ENCODE measurements at places on chromosomes 6 and 20. TPM values are rescaled to one million over a fixed set of nuclear protein-coding genes. Genes with fewer than 3 reads are reported as not detected.

Gene HLA-DQA1
- not detected for total RNA-seq

Gene GCNT2
- 0.27 TPM for total RNA-seq

Gene BCL2L1
- 69.0 TPM for total RNA-seq

Gene SLC35F1
- not detected for total RNA-seq

Gene GNRH2
- not detected for total RNA-seq

Gene BIRC7
- total RNA-seq: not detected

Gene LHFPL5
- total RNA-seq: not detected

Gene RGS19
- 0.92 TPM for total RNA-seq

DNA sequence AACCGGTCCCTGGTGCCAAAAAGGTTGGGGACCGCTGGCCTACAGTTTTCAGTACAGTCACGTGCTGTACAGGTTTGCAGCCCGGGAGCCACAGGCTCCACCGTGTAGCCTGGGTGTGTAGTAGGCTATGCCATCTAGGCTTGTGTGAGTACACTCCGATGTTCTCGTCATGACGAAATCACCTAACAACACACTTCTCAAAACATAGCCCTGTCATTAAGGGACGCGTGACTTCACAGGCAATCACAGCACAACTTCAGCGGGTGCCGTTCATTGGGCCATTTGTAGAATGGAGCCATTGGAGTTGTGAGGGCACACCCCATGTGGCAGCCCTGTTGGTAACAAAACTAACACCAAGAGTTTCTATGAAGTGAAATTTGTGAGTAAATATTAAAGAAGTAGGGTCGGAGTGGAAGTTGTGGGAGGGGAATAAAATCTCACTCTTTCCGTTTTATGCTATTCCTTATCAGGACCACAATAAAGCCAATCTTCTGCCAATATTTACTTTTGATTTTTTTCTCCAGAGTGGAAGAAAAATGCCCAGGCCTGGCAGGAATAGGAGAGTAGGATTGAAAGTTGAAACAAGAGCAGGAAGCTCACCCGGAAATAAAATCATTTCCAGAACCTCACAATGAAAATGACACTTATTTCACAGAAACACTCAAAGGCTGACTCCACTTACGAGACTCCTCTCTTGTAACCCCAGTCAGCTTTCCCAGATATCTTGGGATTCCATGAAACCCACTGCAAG, 63.7 kb upstream of the PTPN1 start:
- DNase-seq: no peak
- H3K4me1 ChIP-seq: peaks cover 11% of the 10 kb centered on the region
- H3K4me3 ChIP-seq: no peak overlapping the region
- H3K36me3 ChIP-seq: no peaks in the 10 kb centered on the region
- no peak overlapping the region for H3K27ac ChIP-seq

DNA sequence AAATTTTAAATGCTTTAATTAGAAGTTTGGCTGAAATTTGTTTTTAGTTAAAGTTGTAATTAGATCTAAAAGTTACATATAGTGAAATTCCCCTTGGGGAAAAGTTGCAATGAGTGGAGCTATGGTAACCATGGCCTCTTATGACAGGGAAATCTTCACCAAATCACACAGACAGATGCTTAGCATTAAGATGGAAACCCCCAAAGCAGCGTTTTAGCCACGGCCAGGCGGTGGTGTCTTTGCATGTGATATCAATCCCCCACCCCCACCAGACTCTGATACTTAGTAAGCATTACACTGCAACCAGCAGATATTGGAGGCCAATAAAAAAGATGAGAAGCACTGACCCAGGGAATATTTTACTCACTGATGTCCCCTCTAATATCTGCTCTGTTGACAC, 75.7 kb downstream of the REPS1 start:
- peaks cover 5% of the 10 kb centered on the region for H3K36me3 ChIP-seq
- H3K27me3 ChIP-seq: no peaks in the 10 kb centered on the region
- no peak for DNase-seq
- no peaks in the 10 kb centered on the region for H3K4me1 ChIP-seq
- no peak overlapping the region for H3K4me3 ChIP-seq

GRCh38 chr20:54382419-54382818, 93.0 kb upstream of the DOK5 start:
- no peaks in the 10 kb centered on the region for H3K27me3 ChIP-seq
- no peaks in the 10 kb centered on the region for H3K4me1 ChIP-seq
- no peak for DNase-seq
- H3K4me3 ChIP-seq: no peak overlapping the region

DNA sequence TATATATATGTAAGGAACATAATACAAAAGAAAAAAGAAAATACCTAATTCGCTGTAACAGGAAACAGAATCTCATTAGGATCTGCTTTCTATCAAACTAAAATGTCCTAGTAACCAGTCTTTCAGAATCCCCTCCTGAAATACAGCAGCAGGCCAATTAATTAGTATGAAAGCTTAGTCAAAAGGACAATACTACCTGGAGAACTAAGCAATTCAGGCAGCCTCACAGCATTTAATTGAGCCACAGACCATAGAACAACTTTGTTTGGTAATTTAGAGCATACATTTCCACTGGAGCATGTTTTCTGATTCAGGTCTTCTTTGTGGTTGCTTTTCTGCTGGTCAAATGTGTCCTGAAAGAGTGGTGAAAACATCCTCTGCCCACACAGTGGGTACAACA, 516.0 kb downstream of the LMBRD1 start:
- DNase-seq: no peak
- no peak overlapping the region for H3K27ac ChIP-seq
- no peak overlapping the region for H3K4me3 ChIP-seq
- H3K36me3 ChIP-seq: no peaks in the 10 kb centered on the region

- H3K36me3 ChIP-seq: no peaks in the 10 kb centered on the region
- peaks cover 8% of the 10 kb centered on the region for H3K4me1 ChIP-seq
- no peak overlapping the region for H3K4me3 ChIP-seq
- no peak for DNase-seq
- no peak overlapping the region for H3K27ac ChIP-seq
- no peaks in the 10 kb centered on the region for H3K27me3 ChIP-seq
Observed at GRCh38 chr20:62782149-62782892, 14.0 kb upstream of the MRGBP start.

GRCh38 chr6:93419304-93420162, at the start of gene EPHA7:
Gene EPHA7, minus strand, starts transcription at chr6:93419559. Its CDS starts 218 bp downstream, at chr6:93419341.
- no peaks in the 10 kb centered on the region for H3K36me3 ChIP-seq
- no peak within 1 kb of the TSS for H3K27ac ChIP-seq
- H3K4me3 ChIP-seq: peak within 1 kb of the TSS; percentile 52
- peak; percentile 65 for DNase-seq
- H3K4me1 ChIP-seq: peaks cover 21% of the 10 kb centered on the region
- peaks cover 66% of the 10 kb centered on the region for H3K27me3 ChIP-seq

DNA sequence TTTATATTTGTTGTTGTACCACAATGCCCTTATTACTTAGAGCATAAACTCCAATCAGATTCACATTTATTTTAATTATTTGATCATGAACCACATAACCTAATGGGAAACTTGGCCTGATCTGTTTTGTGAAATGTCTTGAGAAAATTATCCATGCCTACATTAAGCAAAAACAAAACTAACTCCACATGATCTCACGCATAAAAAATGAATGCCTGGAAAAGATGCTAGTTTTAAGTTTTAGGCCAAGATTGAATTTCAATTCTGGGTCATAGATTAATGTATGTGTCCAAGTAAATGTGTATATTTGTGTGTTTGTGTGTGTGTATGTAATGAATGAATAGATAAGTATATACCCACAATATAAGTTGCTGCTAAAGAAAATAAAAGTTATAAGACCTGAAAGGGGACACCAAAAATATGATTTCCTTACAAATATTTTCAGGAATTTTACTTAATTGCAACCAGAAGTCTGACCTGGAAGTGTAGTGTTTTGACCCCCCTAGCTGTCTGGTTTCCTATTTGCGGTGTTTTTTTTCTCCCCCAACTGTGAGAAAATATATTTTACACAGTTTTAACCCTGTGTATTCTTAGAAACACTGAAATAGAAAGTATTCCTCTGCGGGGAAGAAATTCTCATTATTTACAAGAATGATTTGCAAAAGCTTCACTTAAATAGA, 97.2 kb downstream of the JAG1 start:
- H3K4me3 ChIP-seq: no peak overlapping the region
- DNase-seq: no peak
- H3K4me1 ChIP-seq: no peaks in the 10 kb centered on the region

DNA sequence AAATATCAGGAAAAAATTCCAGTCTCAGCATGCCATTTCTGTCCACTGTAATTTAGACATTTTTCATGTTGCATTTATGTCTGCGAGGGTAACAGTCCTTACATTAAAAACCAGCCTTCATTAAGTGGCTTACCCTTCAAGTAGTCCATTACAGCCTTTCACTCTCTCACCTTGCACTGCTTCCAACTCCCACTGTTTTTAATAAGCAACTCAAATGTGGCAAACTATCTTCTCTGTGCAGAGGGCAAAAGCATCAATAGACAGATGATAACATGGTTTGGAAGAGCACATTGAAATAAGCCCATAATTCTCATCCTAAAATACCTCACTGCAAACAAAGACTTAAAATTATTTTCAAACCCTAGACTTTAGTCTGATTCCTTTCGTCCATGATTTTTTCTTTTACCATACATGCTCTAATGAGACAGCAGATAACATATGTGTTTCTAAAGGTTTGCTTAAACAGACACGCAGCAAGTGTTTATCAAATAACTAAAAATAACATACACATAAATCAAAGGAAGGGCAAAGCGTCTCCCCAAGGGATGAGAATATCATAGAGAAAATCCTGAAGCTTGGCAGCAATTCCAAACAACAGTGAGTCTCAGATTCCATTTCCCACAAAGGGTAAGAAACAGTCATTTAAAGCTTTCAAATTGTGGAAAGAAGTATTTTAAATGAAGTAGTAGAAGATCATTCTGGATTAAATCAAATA, 130.4 kb downstream of the PTPRK start:
- peaks cover 14% of the 10 kb centered on the region for H3K4me1 ChIP-seq
- peak overlapping the region; percentile 13 for H3K4me3 ChIP-seq
- no peak for DNase-seq
- H3K27me3 ChIP-seq: no peaks in the 10 kb centered on the region

DNA sequence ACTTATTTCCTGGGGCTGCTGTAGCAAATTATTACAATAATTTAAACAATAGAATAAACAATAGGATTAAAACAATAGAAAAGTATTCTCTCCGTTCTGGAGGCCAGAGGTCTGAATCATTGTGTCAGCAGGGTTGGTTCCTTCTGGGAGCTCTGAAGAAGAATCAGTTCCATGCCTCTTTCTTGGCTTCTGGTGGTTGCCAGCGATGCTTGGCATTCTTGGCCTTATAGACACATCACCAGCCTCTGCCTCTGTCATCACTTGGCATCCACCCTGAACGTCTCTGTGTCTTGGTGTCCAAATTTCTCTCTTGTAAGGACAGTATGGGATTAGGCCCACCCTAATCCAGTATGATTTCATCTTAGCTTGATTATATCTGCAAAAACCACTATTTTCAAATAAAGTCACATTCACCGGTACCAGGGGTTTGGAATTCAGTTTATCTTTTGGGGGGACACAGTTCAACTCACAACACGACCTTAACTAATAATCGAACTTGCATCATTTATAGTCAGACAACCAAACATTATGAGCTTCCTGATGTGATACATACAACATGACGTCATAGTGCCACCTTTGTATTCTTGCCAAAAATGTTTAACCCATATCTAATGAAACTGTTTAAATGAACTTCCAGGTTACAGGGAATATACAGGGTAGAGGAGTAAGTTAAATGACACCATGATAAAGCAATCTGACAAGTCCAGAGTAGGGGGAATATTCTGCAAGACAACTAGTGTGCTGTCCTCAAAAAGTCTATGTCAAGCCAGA, 84.7 kb upstream of the RNF24 start:
- H3K27ac ChIP-seq: no peak overlapping the region
- H3K4me1 ChIP-seq: no peaks in the 10 kb centered on the region
- no peaks in the 10 kb centered on the region for H3K27me3 ChIP-seq

DNA sequence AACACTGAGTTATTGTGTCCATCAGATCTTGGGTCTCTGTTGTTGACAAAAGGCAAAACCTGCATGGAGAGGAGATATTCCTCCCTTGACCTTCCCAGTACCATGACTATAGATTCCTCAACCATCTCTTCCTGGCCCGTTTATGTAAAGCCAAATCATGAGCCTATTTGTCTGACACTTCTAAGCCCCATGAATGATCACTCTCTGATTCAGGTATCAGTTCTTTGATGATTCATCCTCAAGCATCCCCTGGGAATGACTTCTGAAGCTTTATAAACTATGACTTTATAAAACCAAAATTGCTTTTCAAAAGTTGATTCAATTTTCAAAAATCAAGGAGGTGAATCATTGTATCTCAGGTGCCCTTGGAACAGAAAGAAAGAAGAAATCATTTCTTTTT, 78.7 kb upstream of the LOC128125822 start:
- H3K36me3 ChIP-seq: no peaks in the 10 kb centered on the region
- DNase-seq: no peak

DNA sequence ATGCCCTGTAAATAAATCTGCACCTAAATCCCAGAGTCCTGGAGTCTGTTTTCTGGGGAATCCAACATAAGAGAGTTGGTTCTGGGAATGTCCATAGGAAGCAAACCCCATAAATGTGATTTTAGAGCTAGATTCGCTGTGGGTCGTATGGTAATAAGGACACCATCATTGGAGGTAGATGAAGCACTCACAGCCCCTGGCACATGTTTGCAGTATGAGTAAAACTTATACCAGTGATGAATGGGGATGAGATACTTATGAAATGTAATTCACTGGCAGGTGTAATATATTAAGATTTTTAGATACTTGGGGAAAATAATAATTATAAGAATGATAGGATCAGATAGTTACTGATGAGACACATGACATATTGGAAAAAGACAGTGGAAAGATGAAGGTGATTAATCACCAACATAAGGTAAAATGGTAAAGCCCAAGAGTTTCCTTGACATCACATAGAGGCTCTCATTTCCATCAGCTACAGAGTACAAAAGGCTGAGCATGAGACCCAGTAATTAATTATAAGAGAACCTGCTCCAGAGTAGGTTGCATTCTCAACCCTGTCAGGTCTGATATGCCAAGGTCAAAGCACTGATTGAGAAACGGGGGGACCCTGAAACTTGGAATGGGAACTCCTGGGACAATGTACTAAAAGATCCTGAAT, 44.7 kb upstream of the THEMIS start:
- no peaks in the 10 kb centered on the region for H3K36me3 ChIP-seq
- no peak overlapping the region for H3K4me3 ChIP-seq
- no peak overlapping the region for H3K27ac ChIP-seq
- DNase-seq: no peak
- no peaks in the 10 kb centered on the region for H3K27me3 ChIP-seq

GRCh38 chr6:52390361-52390727, 28.4 kb downstream of the PAQR8 start:
- H3K4me1 ChIP-seq: no peaks in the 10 kb centered on the region
- no peak overlapping the region for H3K27ac ChIP-seq
- H3K27me3 ChIP-seq: no peaks in the 10 kb centered on the region
- H3K4me3 ChIP-seq: no peak overlapping the region
- DNase-seq: no peak

DNA sequence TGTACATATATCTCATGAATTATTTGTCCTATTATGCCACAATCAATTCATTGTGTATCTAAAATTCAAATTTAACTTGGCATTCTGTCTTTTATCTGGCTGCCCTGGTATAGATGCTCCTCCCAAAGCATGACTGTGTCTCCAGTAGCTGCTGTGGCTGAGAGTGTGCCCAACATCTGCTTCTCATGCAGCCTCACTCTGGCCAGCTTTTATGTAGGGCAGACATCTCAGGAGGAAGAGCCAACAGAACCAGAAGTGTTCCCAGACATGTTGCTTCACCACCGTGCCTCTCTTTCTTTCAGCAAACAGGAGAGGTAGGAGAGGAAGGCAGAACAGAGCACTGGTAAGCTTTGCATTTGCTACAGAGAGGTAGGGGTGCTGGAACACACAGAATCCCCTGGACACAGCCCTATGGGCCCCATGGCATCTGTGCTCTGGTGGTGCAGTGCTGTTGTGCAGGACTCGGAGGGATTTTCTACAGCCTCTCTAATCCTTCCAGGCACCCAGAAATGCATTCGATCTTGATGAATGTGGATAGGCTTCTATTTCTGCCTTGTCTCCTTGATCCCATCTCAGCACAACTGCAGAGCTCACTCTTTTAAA, 637.1 kb downstream of the UTRN start:
- no peak overlapping the region for H3K4me3 ChIP-seq
- H3K27me3 ChIP-seq: no peaks in the 10 kb centered on the region
- H3K4me1 ChIP-seq: no peaks in the 10 kb centered on the region

Measured in gastrocnemius medialis (tissue), 4 donors.